Stimulated activated CD8-positive, alpha-beta memory T cell treated with anti-CD3 and anti-CD28 coated beads, Interleukin-4, amount 100 ng/mL, for 4 hours (primary cell): ENCODE measurements at places on chromosomes 3 and 15.

DNA sequence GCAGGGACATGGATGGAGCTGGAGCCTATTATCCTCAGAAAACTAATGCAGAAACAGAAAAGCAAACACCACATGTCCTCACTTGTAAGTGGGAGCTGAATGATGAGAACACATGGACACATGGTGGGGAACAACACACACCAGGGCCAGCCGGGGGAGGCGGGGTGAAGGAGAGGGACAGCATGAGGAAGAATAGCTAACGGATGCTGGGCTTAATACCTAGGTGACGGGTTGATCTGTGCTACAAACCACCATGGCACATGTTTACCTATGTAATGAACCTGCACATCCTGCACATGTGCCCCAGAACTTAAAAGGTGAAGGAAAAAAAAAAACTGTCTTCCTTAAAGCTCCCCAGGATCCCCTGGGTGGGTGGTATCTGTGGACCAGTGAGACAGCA, 87.1 kb downstream of the ADAMTS17 start:
- no peak for DNase-seq

DNA sequence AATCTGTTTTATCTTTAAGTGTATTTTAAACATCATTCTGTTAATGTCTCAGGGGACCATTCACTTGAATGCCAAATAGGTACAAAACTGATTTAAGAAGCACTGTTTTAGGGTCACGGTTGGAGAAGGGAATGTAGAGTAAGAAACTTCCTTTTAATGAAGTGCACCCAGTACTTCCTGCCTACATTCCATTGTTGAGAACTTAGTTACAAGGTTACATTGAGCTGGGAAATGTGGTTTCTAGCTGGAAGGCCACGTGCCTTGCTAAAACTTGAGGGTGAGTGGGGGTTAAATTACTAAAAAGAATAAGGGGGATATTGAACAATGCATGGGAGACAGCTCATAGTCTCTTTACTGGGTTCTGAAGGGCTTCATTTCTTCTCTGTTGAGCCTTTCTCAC, 78.3 kb upstream of the TBC1D5 start:
- DNase-seq, result no peak

GRCh38 chr3:10319251-10319650, 1.7 kb downstream of the SEC13 start:
- DNase-seq, result no peak

- DNase-seq, result no peak
These were observed 169.2 kb downstream of the UBE2E2 start for GRCh38 chr3:23372285-23372684.

GRCh38 chr3:5226783-5227182, 39.3 kb downstream of the EDEM1 start:
- no peak for DNase-seq
